ENCODE measurements at places on chromosomes 13 and 19.

DNA sequence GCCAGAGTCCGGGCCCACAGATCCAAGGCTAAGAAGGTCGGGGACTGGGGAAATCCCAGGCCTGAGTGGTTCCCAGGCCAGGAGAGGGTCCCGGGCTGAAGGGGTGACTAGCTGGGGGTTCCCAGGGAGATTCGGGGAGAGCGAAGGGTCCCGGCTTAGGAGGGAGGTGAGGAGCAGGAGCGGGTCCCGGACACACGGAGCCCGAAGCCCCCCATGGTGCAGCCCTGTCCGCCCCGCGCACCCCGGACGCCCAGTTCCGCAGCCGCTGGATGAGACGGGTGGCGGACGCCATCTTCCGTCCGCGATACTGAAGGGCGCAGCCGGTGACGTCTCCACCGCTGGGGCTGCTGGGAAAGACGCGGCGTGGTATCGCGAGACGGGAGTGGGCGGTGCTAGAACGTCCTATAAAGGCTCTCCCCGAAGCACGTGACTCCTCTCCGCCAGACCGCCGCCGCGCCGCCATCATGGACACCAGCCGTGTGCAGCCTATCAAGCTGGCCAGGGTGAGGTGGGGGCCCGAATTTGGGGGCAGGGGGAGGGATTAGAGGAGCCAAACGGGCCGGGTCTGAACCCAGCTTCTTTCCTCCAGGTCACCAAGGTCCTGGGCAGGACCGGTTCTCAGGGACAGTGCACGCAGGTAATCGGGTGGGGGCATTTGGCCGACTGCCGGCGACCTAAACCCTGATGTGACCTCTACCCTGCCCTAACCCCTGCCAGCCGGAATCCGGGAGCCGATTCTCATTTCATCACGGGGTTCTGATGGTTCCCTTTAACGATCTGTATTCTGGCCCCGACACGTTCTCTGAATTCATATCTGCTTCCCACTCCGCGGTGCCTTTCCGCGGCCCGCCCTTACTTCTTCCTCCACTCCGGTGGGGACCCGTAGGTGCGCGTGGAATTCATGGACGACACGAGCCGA lies at the start of the genes NDUFA7 and RPS28:
NDUFA7 (minus strand) TSS at position 309 of the 919 bp plus-strand sequence; CDS start at position 292, 17 bp downstream.
RPS28 (plus strand) TSS at position 430 of the 919 bp plus-strand sequence; CDS start at position 465, 35 bp downstream.
- peak; percentile 79 for DNase-seq

DNA sequence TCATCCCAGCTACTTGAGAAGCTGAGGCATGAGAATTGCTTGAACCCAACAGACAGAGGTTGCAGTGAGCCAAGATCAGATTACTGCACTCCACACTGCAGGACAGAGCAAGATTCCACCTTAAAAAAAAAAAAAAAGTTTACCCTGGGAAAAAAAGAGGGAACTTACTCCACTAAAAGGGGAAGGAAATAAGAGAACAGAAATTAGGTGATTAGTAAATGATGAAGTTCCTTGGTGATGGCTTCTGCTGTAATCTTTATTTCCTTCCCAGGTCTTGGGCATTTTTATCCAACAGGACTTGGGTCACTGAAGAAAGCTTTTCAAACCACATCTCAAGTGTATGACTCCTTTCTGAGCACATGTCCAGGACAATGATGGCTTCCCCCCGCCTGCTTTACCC lies 9.3 kb downstream of the ZNF780A start:
- no peak for DNase-seq

GRCh38 chr13:110418944-110419343 lies 111.9 kb downstream of the COL4A2 start:
- no peak for DNase-seq

GRCh38 chr13:75038393-75039113 lies 443.4 kb downstream of the TBC1D4 start:
- DNase-seq = no peak
